ENCODE measurements at places on chromosomes 11 and 22.

GRCh38 chr22:42452916-42453315 lies 20.7 kb upstream of the NFAM1 start:
- DNase-seq, result no peak

GRCh38 chr11:14773755-14774154 lies 118.3 kb downstream of the CYP2R1 start:
- DNase-seq, result no peak

DNA sequence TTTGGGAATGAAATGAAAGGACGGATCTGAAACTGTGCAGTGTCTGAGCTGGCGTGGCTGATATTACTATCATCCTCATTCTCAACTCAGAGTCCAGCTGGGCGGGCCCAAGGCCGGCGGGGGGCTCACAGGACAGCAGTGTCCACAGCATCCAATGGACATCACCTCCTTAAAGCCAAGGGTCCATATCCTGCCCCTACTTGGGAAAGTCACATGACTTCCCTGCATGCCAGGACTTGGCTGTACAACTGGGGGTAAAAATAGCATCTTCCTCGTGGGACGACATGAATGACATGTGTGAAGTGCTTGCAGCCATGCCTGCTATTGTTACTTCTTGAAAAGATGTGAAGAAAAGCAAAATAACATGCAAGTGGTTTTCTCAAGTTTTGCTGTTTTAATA lies 82.3 kb downstream of the TRMU start:
- no peak for DNase-seq

DNA sequence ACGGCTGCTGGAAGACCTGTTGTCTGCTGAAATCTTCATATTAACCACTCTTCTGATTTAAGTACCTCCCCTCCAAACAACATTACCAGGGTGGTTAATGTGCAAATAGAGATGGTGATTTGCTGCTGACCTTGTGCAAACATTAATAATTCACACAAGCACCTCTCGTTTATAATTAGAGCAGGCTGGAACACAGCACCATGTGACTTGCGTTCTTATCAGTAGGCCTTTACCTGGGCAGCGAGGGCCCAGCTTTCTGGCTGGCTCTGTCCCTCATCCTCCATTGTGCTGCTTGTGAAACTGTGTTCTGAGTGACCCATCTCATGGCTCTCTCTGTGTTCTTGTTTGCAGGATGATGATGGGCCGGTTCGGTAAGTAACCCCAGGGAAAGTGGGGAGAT lies 41.0 kb upstream of the PARVG start:
- no peak for DNase-seq

GRCh38 chr11:75905434-75905833 lies 90.4 kb downstream of the UVRAG start:
- no peak for DNase-seq

GRCh38 chr11:34909955-34910354 lies 6.2 kb downstream of the APIP start:
- DNase-seq, result no peak

DNA sequence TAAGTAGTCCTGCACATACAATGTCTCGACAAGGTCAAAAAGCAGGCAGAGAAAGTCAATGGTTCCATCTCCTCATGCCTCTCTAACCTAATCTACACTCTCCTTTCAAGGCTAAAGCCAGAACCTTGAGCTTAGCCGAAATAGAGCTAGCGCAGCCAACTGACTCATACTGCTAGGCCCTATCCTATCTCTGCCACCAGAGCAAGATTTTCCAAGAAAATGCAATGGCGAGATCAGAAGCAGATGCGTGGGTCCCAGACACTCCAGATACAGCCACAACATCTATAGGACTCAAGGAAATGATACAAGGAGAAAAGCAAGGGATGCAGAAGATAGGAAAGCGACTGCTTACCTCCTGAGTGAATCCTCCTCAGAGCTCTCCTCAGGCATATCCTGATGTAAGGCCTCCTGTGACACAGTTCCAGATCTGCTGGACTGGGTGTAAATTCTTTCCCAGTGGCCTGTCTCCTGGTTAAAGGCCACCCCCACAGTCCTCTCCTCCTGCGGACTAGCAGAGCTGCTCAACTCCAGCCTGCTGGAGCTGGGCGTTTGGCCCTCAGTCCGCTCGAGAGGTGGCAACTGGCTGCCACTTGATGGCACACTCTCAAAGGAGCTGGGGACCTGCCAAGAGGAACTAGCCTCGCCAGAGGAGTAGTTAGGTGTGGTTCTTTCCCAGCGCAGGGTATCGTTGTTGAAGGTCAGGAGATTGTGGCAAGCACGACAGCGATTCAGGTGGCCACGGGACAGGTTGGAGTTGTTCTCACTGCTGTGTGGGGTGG lies 52.0 kb downstream of the AMBRA1 start:
- DNase-seq, result no peak

GRCh38 chr22:29716814-29717545 lies 2.8 kb upstream of the CABP7 start:
- DNase-seq, result no peak

GRCh38 chr11:116240710-116241109 lies 532.1 kb downstream of the BUD13 start:
- no peak for DNase-seq

DNA sequence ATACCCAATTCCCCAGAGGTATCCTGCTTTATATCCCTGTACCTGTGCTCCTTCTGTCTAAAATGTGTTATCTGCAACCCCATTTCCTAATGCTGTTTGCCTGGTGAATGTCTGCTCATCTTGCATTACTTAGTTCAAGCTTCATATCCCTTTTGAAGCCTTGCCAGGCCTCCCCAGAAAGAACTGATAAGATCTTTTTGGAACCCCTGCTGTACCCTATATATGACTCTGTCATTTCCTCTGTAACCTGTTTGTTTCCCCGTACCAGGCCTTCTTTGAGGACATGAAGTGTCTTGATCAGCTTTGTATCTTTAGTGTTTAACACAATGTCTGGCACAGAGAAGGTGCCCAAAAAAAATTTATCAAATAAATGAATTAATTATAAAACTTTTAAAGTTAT lies 77.6 kb downstream of the LIF start:
- DNase-seq, result no peak

DNA sequence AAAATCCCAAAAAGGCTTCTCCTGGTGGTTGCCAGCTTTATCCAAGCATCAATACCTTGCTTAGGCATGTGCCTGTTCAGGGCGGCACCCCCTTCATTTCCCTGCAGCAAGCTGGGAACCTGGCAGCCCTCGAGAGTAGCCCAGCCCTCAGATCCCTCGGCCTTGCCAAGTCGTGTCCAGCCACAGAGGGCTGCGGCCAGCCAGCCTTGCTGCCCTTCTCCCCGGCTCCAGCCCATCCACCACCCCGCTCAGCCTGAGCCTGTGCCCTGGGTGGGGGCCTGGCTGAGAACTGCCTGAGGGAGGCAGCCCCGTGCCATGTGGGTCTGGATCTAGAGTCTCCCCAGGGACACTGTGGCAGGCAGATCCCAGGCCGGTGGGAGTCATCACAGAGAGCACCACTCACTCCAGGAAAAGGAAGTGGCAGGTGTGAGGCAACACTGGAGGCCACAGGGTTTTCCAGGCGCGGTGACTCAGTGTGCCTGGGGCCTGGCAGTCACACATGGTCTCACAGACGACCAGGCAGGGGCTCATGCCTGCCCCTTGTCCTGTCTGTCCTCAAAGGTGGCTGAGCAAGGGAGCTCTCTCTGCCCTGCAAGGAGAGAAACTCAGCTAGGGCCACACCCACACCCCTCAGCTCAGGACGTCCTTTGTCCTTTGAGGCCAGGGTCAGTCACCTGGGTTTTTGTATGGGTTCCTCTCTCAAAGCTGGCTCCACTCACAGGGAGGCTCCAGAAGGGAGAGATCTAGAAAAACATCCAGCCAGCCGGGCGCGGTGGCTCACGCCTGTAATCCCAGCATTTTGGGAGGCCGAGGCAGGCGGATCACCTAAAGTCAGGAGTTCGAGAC lies 12.2 kb upstream of the CDC42BPG start:
- DNase-seq, result no peak

DNA sequence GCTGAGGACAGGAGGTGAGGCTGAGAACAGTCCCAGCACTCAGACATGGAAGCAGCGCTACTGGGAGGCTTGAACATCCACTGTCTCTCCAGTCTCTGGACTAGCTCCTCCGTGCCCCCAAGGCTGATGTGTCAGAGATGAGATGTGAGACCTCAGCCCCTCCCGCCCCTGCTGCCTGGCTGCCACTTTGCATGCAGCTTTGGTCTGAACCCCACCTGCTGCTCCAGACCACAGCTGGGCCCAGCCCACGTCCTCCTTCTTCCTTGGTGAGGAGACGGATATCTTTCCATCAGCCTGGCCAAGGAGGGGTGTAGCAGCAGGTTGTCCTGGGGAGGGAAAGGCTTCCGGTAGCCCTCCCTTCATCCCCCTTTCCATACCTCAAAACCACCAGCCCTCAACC lies 148.0 kb upstream of the B3GAT1 start:
- DNase-seq, result no peak

GRCh38 chr11:44608651-44608990 lies 43.2 kb downstream of the CD82 start:
- DNase-seq, result no peak

- no peak for DNase-seq
Measured at GRCh38 chr22:44482776-44483175, 15.3 kb downstream of the RTL6 start.

DNA sequence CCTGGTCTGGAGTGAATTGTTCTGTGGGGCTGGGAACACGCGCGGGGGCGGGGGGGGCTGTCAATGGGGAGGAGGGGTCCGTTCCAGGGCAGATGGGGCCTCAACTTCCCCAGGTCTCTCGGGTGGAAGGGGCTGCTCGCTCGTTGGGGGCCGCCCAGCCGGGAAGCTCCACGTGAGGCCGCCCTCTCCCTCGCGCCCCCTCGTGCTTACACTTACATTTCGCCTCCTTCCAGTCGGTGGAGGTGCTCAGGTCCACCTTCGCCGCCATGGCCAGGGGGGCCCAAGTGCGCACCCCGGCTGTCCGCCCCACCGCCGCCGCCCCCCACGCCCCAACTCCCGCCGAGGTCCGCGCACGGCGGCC lies 452 bp downstream of the MACROD1 start:
- no peak for DNase-seq

- no peak for DNase-seq
Measured at GRCh38 chr11:76690736-76691135, 20.2 kb upstream of the LRRC32 start.

- no peak for DNase-seq
Measured at GRCh38 chr11:30172883-30173311, 57.9 kb upstream of the FSHB start.

DNA sequence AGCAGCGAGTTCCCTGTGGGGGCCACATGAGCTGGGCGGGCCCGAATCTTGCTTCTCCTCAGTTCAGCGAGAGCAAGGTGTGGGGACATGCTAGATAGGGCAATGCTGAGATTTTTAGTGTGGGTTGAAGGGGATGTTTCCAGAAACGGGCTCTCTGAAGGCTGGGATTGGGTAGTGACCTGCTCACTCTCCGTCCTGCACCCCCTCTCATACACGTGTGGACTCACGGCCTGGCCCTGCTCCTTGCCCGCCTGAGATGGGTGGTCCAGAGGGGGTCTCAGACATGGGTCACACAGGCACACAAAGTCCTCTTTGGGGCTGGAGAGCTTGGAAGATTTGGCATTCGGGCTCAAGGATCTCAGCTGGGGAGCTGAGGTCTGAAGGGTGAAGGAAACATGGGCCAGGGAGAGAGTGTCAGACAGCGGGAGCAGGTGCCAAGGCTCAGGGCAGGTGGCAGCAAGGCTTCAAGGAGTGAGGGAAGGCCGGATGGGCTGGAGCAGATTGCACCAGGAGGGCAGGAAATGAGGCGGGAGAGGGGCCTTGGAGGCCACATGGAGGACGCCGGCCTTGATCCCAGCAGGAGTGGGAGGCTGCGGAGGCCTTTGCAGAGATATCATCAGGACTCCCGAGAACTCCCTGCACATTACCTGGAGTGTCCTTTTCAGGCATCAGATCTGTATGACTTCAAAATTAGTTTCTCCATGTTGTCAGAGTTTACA lies 74.1 kb downstream of the PARVB start:
- no peak for DNase-seq

DNA sequence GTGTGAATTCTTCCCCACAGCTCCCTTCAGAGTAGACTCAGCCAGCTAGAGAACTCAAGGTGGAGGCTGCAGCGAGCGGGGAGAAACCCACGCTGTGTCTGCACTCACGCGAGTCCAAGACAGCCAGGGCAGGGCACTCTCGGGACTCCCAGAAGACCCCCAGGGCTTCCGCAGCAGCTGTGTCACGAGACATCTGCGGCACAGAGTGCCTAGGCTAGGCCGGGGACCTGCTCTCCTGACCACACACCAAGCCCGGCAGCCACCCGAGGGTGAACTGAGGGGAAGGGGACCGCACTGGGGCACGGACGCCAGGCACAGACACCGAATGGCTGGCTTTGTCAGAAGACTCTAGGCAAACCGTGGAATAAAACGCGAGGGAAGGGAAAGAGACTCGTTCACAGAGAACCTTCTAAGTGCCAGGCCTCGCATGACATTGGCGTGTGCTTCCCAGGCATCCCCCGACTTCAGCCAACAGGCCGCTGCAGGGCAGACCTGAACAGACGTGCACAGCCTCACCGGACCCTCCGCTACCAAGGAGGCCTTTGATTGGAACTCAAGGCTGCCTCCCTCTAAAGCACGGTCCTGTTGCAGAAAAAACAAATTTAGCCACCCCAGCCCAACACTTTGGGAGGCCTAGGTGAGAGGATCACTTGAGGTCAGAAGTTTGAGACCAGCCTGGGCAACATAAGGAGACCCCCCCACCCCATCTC lies 18.2 kb upstream of the MOB2 start:
- no peak for DNase-seq

GRCh38 chr11:89495951-89496350 lies 4.8 kb upstream of the NOX4 start:
- no peak for DNase-seq

DNA sequence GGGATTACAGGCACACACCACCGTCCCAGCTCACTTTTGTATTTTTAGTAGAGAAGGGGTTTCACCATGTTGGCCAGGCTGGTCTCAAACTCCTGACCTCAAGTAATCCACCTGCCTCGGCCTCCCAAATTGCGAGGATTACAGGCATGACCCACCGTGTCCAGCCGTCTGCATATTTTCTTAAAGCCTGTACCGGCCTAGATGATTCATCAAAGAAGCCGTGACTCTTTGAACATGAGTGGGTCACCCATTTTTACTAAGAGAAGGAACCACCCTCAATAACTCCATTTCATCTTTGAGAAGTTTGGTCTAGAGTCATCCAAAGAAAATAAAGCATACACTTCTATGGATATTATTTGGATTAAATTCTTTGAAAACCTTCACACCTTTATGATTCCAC lies 388.3 kb downstream of the NTM start:
- DNase-seq, result no peak

GRCh38 chr11:99584830-99585229 lies 564.1 kb downstream of the CNTN5 start:
- no peak for DNase-seq

- no peak for DNase-seq
Measured at GRCh38 chr11:122115524-122116379, at the start of gene BLID. TSS of gene BLID (minus strand) at chr11:122116215. CDS start at chr11:122115922, 293 bp downstream.

- no peak for DNase-seq
Measured at GRCh38 chr11:127028648-127029047, 28.1 kb upstream of the KIRREL3 start.

Measured in NCI-H446 treated with DMSO at 0.1 percent for 48 hours (cell line).